ENCODE measurements at places on chromosomes 2 and 18.
A peak's percentile ranks its signal among the peaks of the same experiment; 100 is the strongest.

GRCh38 chr2:167964650-167965413, 282.6 kb downstream of the STK39 start:
- DNase-seq, result peak; percentile 20

DNA sequence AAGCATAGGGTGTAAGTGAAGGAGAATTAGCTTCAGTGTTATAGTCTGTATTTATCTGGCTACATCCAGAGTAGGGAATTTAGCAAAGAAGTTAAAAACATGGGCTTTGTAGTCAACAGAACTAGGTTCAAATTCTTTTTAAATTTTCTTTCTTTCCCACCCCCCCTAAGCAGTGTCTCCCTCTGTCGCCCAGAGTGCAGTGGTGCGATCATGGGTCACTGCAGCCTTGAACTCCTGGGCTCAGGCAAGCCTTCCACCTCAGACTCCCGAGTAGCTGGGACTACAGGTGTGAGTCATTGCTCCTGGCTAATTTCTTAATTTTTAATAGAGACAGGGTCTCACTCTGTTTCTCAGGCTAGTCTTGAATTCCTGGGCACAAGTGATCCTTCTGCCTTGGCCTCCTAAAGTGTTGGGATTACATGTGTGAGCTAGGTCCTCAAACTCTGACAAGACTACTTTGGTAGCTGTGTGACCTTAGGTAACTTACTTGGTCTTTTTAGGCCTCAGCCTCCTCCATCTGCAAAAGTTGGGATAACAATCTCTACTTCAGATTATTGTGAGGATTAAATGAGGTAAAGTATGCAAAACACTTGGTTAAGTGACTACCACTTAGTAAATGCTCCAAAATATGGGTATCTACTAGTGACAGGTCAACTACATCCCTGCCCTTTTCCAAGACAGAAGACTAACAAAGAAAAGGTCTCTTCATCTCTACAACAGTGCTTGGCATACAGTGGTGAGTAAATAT, 17.8 kb downstream of the DOK1 start:
- DNase-seq, result no peak

- no peak for DNase-seq
Measured at GRCh38 chr2:25265802-25266201, 75.9 kb downstream of the DNMT3A start.

DNA sequence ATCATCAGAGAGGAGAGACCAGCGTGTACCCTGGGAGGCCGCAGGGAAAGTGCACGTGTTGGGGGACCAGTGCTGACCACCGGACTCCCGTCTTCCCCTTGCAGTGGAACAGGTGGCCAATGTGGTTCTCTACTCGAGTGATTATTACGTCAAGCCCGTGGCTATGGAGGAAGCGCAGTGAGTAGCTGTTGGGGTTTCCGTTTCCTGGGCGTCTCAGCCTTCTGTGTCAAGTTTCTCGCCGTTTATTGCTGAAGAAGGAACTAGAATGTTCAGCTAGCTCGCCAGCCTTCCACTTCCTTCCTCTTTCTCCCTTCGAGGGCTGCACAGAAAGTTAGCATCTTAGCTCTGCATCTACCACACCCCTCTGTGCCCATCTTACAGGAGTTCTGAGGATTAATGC, 22.8 kb upstream of the DGKD start:
- peak; percentile 87 for DNase-seq

GRCh38 chr2:240936106-240936505, 30.0 kb downstream of the CROCC2 start:
- no peak for DNase-seq

GRCh38 chr18:32040936-32041335, 22.3 kb downstream of the RNF125 start:
- DNase-seq, result peak; percentile 21

GRCh38 chr18:79637921-79638909, 41.4 kb upstream of the CTDP1 start:
- no peak for DNase-seq

GRCh38 chr18:64052772-64053171, 82.9 kb downstream of the SERPINB8 start:
- no peak for DNase-seq

Data from OCI-M1 (cell line).